ENCODE measurements at places on chromosomes 7 and 10.

DNA sequence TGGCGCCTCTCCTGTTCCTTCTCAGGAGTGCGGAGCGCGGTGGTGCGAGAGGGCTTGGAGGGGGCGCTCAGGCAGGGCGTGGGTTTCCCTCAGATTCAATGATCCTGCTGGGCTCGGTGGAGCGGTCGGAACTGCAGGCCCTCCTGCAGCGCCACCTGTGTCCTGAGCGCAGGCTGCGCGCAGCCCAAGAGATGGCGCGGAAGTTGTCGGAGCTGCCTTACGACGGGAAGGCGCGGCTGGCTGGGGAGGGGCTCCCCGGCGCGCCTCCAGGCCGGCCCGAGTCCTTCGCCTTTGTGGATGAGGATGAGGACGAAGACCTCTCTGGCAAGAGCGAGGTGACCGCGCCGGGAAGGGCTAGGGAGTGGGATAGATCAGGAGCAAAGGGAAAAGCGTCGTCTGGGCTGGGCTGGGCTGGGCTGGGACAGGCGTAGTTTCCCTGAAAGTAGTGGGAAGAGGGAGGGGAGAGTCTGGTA, 17.0 kb downstream of the FAM131B start:
- peak; percentile 20 for DNase-seq

GRCh38 chr7:156034397-156034796, 222.1 kb upstream of the SHH start:
- no peak for DNase-seq

DNA sequence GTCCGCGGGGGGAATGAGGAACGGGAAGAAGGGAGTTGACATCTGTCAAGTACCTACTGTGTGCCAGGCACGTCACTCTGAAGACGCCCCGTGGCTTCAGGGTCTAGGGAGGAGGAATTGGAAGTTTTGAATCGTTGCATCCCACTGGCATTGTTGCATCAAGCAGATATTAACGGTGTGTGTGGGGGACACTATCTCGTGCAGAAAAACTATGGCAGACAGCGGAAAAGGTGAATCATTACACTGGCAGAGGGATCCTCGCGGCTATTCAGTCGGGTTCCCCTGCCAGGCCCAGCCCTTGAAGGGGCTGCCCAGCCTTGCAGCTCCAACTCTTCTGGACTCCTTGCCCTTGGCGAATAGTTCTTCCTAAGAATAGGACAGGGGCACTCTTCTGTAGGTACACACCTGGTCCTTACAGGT, 1.0 kb upstream of the KIAA1549 start:
- DNase-seq = no peak

GRCh38 chr7:16668049-16668858, 22.3 kb downstream of the BZW2 start:
- no peak for DNase-seq

GRCh38 chr10:76301950-76302349, 870.5 kb downstream of the LRMDA start:
- peak; percentile 69 for DNase-seq

GRCh38 chr10:132926777-132927650, 15.4 kb downstream of the CFAP46 start:
- DNase-seq = no peak

- no peak for DNase-seq
Observed at GRCh38 chr10:110258542-110258941, 46.2 kb downstream of the SMNDC1 start.

GRCh38 chr7:101128040-101128834, 1.3 kb downstream of the SERPINE1 start:
- DNase-seq = no peak

- DNase-seq = peak; percentile 99
Observed at GRCh38 chr7:2523461-2523936, 3.9 kb downstream of the LFNG start.

- DNase-seq = no peak
Observed at GRCh38 chr7:80362010-80362618, 149.8 kb downstream of the GNAT3 start.

GRCh38 chr10:103192089-103192450, 1.0 kb downstream of the NT5C2 start:
- no peak for DNase-seq

- DNase-seq = no peak
Observed at GRCh38 chr7:45033261-45033930, 33.4 kb downstream of the CCM2 start.

- no peak for DNase-seq
Observed at GRCh38 chr10:102133373-102134195, 744 bp downstream of the PPRC1 start.

- no peak for DNase-seq
Observed at GRCh38 chr10:95048206-95048605, 21.1 kb downstream of the CYP2C8 start.

- no peak for DNase-seq
Observed at GRCh38 chr10:122132882-122133565, 138.1 kb upstream of the BTBD16 start.

DNA sequence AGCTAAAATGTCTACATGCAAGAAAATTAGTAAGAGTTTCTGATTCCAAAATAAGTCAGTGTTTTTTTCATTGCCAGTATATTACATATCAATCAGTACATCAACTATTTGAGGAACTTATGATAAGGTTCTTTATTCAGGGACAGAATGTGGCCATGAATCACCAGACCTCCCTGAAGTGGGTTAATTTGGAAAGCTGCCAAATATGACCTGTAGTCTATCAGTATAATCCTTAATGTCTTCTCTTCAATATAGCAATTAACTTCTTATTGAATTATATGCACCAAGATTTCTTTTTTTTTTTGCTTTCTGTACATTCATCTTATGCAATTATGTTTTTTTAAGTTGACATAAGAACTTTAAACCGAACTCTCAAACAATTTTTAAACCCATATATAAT, 714.5 kb upstream of the POT1 start:
- DNase-seq = peak; percentile 9

GRCh38 chr7:122651451-122651850, 47.5 kb downstream of the RNF133 start:
- DNase-seq = no peak

DNA sequence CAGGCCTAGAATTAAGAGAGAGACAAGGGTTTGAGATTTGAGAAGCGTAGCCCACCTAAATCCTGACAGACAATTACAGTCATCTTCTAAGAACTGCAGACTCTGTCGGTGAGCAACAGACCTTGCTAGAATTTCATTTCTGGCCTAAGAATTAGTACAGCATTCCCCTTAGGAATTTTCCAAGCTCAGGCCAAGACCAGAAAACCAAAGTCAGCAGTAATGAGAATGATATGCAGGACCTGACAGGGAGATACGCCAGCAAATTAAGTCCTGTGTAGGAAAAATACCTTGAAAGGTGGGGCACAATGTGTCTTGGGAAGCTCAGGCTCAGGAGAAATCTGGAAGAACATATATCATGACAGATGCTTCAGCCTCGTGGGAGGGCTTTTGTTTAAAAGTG, 52.7 kb upstream of the HERPUD2 start:
- DNase-seq = no peak

- DNase-seq = no peak
Observed at GRCh38 chr7:35336444-35336843, 82.5 kb upstream of the TBX20 start.

- DNase-seq = no peak
Observed at GRCh38 chr10:121064491-121064890, 213.3 kb downstream of the WDR11 start.

GRCh38 chr7:96075510-96076349, 246.2 kb downstream of the SLC25A13 start:
- DNase-seq = peak; percentile 35

GRCh38 chr10:34689053-34689452, 126.0 kb downstream of the PARD3 start:
- DNase-seq = no peak

DNA sequence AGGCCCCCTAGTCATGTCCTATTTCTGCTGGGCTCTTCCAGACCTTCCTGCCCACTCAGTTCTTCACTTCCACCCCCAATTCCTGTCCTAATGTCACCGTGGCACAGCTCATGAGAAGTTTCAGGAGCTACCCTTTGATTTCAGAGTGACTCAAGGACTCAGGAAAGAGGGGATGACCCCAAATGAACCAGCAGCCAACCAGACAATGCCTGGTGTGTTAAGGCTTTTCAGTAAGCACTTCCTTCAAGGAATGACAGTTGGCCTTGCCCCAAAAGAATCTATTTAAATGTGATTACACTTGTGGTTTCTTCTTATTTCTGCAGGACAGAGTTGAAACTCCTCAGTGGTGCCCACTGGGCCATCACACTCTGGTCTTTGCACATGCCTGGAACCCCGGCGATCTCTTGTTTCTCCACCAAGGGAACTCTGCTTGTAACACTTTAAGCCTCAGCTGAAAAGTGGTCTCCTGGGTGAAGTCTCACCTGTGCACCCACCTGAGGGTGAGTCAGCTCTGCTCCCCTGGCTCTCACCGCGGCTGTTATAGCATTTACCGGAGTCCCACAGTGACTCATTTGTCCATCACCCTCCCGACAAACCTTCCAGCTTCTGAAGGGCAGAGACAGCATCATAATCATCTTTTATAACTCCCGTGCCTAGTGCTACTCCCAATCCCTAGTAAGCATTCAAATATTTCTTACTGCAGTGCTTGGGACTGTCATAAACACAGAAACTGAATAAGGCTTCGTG, 123.0 kb upstream of the SVIL start:
- no peak for DNase-seq

- peak; percentile 37 for DNase-seq
Observed at GRCh38 chr7:76261931-76262330, 40.5 kb upstream of the HSPB1 start.

- DNase-seq = no peak
Observed at GRCh38 chr7:82129091-82129490, 314.5 kb downstream of the CACNA2D1 start.

GRCh38 chr7:134660961-134661376, 14.3 kb downstream of the BPGM start:
- DNase-seq = no peak

DNA sequence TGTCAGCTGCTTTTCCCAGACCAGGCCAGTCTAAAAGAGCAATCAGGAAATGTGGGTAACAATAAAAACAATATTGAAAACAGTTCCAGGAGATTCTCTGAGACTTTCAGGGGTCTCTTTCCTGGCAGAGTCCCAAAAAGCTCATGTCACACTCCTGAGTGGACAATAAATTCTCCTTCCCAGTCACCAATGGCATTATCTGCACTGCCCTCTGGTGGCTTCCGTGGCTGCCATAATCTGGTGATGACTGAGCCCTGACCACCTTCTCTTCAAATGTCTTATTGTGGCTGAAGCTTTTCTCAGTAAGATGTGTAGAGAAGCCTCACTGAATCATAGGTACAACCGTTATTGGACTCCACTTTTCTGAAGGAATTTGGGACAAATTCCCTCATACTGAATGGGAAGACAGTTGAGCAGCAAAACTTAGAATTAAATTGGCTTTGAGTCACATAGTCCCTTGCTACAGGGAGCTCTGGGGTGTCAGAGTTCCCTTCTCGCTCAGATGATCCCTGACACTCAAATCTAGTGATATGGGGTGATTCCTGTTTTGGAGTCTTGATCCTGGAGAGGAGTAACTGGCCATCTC, 24.4 kb upstream of the ASAH2 start:
- DNase-seq = no peak

GRCh38 chr7:105480931-105481330, 41.1 kb downstream of the PUS7 start:
- no peak for DNase-seq

DNA sequence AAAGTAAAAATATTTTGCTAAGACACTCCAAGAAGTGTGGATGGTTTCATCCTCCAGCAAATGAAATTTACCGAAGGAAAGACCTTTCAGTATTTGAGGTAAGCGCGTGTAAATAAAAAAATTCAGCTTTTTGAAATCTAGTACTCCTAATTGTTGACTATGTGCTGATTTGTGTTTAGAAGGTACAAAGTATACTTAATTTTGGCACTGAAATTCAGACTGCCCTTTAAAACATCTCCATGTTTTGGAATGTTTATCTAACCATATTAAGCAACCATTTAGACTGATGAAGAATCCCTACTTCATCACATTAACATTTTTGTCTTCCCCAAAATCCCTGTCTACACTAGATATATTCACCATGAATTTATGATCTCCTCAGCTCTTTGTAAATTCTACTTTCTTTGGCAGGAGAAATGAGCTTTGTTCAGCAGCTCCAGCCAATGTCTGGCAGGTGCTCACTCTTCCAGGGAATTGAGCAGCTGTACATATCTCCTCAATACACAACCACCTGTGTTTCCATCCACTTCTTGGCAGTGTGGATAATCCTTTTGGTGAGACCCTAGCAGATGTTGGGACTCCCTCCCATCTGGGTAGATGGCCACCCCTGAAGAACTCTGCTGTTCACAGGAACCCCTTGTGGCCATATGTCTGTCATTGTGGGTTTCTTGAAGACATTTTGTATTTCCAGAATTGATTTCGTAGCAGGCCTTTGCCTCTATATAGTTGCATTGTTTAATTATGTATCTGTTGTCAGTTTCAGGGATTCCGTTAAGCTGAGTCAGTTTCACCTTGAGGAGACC, 129.4 kb upstream of the SAMD8 start:
- DNase-seq = no peak

DNA sequence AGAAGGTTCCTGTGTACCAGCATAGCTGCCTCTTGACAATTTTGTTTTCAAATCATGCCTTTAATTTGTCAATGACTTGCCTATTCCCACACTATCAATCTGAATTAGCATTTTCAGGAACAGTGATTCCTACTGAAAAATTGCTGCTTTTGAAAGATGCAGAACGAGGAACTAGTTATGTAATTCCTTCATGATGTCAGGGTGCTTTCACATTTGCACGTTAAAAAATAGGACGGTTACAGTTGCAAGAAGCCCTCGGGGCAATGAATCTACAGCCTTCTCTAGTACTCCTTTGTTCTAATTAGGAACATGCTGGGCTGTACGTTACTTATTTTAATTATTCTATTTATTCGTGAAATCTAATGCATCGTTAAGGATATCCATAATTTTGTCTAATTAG, 253.9 kb downstream of the OTUD1 start:
- no peak for DNase-seq

DNA sequence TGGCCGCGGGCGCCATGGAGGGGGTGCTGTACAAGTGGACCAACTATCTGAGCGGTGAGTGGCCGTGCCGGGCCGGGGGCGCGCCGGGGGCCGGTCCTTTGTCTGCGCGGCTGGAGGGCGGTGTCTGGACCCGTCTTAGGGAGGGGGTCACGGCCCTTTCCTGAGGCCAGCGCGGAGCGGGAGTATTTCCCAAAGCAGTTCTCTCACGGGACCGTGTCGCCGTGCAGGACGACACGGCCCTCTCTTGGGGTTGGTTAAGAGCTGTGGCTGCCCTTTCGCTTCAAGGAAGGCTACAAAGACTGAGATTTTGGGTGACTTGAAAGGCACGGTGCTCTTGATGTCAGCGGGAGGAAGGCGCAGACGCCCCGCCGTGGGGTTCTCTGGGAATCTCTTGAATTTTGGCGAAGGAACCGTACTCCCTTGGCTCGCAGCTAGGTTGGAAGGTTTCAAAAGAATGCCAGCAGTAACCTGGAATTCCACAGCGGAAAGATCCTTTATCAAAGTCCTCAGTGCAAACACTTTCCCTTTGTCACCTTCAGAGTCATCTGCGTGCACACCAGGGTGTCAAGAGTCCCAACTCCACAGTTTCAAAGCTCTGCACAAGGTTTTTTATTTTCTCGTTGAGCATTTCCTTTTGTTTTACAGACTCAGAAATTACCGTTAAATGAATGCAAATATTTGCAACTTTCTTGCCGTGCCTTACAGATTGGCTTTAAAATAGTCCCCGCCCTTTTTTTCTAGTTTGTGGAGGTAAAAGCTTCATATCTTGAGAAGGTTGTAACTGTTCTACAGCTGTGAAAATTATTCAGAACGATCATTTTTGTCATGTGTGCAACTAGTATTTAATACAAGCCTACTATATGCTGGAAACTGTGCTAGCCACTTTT, 780 bp downstream of the PLEKHA8 start:
- no peak for DNase-seq

GRCh38 chr10:124453960-124454610, 4.2 kb upstream of the NKX1-2 start:
- no peak for DNase-seq

All from NCI-H510A treated with DMSO at 0.1 percent for 48 hours (cell line).